ENCODE measurements at places on chromosomes 5 and 9. TPM values are rescaled to one million over a fixed set of nuclear protein-coding genes. Genes with fewer than 3 reads are reported as not detected.

DNA sequence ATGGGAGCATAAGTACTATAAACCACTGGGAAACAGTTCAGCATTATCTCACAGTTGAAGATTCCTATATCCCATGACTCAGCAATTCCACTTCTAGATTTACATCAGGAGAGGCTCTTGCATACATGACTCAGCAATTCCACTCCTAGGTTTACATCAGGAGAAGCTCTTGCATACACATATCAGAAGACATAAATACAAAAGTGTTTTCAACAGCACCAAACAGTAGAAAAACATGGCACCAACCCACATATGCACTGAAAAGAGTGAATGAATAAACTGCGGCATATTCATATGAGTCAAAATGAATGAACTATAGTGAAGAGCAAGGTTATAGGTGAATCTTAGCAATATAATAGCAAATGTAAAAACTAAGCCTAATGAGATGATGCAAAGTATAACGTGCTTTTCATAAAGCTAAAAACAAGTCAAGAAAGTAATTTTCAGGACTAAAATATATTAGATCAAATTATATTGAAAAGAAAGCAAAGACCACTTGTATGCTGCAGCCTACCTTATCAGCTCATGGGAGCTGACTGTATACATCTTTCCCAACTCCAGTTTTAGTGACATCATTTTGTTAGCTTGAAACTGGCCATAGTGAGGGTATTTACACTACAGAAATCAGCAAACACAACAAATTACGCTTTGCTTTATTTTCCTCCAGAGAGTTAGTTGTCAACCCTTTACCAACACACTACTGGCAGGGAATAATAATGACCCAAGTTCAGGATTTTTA lies 95.8 kb downstream of the ANKRD18B start:
- no peak for DNase-seq

DNA sequence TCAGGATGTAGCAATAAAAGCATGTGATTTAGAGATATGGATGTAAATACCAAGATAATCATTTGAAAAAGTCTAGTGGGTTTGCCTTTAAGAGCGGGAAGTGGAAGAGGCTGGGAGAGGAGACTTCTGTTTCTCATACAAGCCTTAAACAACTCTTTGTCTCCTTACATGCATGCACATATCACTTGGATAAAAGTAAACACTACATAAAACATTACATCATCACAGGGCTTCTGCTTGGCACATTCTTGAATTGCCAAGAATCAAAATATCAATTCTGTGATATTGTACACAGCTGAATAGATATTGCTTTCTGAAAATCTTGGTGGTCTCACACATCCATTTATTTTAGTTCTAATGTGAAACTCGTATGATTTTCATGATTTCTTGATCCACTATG lies 57.6 kb downstream of the FOXD1 start:
- no peak for DNase-seq

DNA sequence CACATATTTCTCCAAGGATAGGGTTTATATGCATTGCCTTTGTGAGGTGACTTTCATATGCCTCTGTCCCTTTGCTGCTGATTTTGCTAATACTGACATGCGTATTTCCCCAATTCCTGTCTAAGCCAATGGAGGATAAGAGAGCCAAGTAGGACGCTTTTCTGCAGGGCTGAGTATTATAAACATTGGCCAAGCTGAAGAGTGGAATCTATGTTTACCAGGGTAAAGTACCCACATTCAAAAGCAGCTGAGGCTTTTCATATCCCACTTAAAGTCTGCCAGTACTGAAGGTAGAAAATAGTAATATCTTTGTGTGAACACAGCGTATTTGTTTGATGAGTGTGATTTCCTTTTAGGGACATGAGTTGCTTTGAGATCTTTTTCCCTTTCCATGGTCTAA lies 128.8 kb upstream of the GPR151 start:
- no peak for DNase-seq

DNA sequence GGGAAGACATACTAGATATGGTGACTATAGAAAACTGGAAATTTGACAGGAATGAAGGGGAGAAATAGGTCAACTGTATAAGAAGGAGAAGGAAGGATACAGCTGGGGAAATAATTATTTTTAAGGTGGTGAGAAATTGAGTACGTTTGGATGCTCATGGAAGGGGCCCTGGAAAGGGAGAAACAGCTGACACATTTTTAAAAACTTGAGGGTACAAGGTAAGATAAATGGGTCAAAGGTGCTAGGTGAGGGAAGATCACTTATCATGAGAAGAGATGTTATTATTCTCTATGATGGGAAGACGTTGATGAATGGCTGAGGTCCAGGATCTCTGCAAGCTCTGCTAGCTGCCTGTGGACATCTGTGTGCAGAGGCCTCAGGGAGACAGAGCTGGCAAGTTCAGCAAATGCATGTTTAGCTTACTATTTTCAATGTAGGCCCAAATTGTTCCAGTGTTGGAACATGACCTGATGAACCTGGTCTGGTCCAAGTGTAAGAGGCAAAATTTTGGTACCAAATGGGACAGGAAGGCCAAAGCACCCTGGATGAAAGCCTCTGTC lies 181.7 kb downstream of the MTRR start:
- DNase-seq: no peak

DNA sequence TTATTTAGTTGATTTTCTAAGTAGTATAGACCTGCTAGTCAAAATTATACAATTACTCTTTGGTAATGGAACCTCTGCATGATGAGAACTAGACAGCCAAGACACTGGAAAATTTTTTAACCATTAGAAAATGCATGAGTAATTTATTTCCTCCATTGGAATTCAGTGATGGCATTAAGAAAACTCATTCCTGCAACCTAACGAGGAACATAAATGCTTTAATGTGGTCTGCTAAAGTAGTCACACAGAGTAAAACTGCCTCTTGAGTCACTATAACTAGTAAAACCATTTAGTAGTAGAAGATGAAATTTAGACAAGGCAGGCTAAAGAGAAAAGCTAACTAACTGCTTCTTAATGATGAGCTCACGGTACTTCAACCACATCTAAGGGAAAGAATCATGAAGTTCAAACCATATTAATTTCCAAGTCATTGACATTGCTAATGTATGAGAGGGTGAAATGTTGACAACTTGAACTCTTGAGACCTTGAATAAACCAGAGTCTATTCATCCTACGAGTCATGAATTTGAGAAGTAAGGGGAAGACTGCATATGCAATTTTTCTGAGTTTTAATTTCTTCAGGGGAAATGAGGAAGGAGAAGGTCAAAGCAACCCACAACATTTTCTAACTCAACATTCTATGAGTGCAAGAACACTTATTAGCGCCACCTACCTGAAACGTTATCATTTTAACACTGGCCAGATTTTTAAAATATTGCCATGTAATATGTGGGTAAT lies 74.4 kb downstream of the GLIS3 start:
- no peak for DNase-seq

DNA sequence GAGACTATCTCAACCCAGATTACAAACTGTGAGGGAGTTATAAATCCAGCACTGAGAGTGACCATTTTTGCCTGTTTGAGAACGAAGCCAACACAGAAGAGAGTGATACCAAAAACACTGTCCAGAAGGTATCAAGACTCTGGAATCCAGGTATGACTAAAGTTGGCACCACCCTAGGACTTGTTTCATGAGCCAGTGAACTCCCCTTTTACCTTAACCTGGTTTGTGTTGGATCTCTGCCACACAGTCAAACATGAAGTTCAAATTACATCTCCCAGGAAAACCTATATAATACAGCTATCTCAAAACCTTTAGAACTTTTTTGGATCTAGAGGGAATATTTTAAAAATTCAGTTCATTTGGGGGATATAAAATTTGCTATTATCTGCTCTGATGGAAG lies 11.4 kb downstream of the ZBTB5 start:
- no peak for DNase-seq

GRCh38 chr9:21559402-21560280 lies 77.5 kb upstream of the IFNE start:
- DNase-seq: no peak

GRCh38 chr5:55672477-55672911 lies 39.6 kb downstream of the SLC38A9 start:
- no peak for DNase-seq

DNA sequence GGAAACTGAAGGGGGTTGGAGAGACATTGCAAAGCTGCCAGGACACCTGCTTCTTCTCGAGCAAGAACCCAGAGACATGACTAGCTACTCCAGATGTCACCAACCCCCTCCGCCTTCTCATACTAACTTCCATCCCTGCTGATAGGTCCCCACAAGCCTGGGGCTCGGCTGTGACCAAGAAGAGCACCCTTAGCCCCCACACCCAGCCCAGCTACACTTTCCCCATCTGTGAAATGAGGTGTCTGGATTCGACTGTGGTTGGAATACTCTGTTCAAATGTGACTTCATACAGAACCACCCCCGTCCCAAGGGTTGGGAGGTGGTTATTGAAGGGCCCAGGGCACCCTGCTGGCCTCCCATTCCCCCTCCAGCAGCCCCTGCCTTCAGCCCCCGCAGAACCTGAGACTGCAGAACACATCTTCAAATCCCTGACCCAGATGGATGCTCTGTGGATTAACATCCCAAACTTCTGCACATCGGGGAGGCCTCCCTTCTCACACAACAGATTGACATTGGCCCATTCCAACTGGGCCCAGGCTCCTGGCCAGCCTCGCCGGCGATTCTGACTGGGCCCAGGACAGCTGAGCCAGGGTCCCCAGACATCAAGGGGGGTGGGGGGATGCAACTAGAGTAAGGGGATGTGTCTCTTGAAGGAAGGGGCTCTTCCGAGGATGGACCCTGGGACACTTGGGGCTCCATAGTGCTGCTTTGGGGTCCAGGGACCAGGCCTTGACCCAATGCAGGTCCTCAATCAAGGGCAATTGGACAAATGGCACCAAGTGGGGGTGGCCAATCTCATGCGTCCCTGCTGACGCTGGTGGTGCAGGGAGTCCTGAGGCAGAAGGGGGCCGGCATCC lies 21.7 kb upstream of the FIBCD1 start:
- DNase-seq: no peak

GRCh38 chr5:126499853-126500342 lies 76.7 kb downstream of the GRAMD2B start:
- DNase-seq: no peak

DNA sequence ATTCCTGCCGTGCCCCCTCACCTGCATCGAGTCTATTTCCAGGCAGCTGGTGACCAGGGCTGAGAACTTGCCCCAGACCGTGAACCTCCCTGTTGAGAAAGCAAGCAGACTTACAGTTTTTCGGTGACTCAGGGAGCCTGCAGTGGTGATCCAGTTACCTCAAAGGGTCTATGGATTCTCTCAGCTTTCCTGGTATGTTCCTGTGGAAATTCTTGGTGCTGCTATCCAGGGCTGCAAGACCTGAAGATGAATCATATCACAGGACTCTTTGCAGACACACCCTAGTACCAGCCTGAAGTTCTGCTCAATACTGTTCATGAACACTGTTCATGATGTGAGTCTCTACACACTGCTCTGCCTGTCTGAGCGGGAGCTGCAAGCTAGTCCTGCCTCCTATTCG lies 154.7 kb downstream of the WDR70 start:
- DNase-seq: no peak

- no peak for DNase-seq
Observed at GRCh38 chr5:94932259-94932658, 313.8 kb downstream of the SLF1 start.

DNA sequence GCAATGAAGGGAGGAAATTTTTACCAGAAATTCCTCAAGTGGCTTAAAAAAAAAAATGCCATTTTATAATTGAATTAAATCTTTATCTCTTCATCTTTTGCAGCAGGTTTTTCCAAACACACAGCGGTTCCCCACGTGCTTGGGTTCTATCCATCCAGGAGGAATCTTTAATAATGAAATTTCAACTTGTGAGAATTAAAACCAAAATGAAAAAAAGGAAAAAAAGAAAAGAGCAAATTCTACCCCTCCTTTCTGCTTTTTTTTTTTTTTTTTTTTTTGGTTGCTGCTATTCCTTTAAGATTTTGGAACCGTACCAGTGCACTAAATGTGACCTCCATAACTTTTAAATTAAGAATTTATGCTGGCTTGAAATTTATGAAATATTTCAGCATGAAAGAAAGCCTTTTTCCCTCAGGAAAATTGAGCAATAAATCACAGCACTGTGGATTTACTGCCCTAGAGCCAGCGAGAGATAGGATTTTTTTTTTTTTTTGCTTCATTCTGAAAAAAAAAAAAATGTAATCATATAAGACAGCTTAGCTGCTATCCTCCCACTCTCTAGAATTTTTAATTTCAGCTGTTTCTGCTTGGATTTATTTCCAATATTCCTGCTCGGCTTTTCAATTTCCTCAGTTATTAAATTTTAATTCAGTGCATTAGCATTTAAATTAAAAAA lies 88.5 kb downstream of the ZNF618 start:
- no peak for DNase-seq

DNA sequence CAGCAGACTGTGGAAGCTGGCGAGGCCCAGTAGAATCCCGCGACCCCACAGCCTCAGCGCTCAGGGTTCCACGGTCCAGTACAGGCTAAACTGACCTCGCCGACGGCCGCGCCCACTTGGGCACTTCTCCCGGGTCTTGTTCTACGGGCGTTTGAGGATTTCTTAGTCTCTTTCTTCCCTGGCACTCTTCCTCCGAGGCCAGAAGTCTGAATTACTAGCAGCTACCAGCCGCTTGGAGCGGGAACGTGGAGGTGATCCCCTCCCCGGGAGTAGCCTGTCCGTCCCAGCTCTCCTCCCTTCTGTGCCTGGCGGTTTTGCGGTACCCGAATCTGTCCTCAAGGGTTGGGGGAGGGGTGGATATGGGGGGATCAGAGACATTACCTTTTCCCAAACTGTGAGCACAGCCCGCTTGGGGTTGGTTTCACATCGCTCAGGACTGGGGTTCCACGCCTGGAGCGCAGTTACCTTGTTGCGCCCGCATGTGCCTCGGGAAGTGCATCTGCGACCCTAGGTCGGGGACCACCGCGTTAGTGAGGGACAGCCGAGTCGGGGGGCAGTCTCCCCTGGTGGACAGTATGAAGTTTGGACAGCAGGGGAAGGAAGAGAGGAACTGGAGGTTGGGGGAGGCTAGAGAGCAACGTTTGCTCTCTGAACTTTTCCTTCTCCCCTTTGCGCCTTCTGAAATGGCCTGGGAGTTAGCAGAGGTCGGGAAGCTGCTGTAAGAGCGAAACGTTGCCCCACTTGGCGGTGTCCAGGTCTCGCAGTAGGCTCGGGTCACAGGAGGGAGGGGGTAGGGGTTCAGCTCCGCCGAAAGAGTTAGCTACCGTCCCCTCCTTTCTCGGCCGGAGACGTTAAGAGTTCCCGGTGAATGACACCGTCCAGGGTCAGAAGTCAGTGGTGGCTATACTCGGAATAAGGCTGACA lies 190.8 kb downstream of the MEF2C start:
- peak; percentile 68 for DNase-seq

GRCh38 chr9:130229759-130230158 lies 35.8 kb upstream of the HMCN2 start:
- DNase-seq: no peak

Gene ZNF300
- 36.0 TPM for polyA plus RNA-seq

Gene LHFPL2
- 40.1 TPM for polyA plus RNA-seq

Gene CCDC183
- polyA plus RNA-seq: 7.2 TPM

Gene ZBTB26
- polyA plus RNA-seq: 12.3 TPM
